Naive thymus-derived CD8-positive, alpha-beta T cell (primary cell): ENCODE measurements at places on chromosomes 11 and 22. TPM values are rescaled to one million over a fixed set of nuclear protein-coding genes. Genes with fewer than 3 reads are reported as not detected.

Gene OR52N4
- polyA plus RNA-seq, result 0.59 TPM

Gene NOL12
- polyA plus RNA-seq, result 35.0 TPM

DNA sequence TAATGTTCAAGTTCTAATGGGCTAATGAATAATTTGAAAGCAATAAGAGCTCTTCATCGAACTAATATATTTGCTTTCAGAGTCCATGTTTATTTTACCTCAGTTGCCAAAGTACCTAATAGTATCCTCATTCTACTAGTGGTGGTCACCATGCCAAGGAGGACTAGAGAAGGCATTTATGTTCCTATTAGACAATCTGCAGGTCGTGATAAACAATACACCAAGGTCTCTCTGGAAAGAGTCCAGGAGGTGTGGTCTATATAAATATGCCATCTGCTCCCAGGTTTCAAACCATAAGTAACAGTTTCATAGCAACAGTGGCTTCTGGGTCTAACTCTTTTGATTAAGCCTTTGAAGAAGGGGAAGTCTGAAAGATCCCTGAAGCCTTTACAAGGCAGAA lies 42.9 kb downstream of the ARFGAP3 start:
- no peaks in the 10 kb centered on the region for H3K4me1 ChIP-seq
- H3K4me3 ChIP-seq, result no peak overlapping the region
- peaks cover 62% of the 10 kb centered on the region for H3K36me3 ChIP-seq
- H3K27me3 ChIP-seq, result no peaks in the 10 kb centered on the region
- no peak for DNase-seq

GRCh38 chr11:116384407-116384806 lies 388.4 kb downstream of the BUD13 start:
- H3K27me3 ChIP-seq, result peaks cover 2% of the 10 kb centered on the region
- H3K36me3 ChIP-seq, result no peaks in the 10 kb centered on the region
- no peak for DNase-seq
- H3K4me1 ChIP-seq, result no peaks in the 10 kb centered on the region

Gene SMTNL1
- polyA plus RNA-seq, result not detected

DNA sequence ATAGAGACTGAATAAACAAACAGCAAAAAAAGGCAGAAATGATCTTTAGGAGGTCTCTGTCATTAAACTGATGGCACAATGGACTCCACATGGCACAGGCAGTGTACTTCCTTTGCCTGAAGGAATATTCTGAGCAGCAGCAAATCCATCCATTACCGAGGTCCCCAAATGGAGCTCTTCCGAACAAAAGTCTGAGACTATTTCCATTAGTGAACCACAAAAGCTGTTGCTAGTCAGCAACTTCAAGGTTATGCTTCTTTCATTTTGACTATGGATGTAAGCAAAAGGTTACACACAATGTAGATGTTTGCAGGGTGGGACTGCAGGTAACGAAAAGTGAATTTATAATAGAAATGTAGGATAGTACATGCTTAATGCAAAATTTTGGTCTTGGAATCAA lies 14.5 kb downstream of the NARS2 start:
- DNase-seq, result no peak
- no peaks in the 10 kb centered on the region for H3K27me3 ChIP-seq
- peaks cover 69% of the 10 kb centered on the region for H3K36me3 ChIP-seq
- H3K4me3 ChIP-seq, result no peak overlapping the region
- peaks cover 15% of the 10 kb centered on the region for H3K4me1 ChIP-seq
- H3K27ac ChIP-seq, result no peak overlapping the region

Gene OR10D3
- not detected for polyA plus RNA-seq

DNA sequence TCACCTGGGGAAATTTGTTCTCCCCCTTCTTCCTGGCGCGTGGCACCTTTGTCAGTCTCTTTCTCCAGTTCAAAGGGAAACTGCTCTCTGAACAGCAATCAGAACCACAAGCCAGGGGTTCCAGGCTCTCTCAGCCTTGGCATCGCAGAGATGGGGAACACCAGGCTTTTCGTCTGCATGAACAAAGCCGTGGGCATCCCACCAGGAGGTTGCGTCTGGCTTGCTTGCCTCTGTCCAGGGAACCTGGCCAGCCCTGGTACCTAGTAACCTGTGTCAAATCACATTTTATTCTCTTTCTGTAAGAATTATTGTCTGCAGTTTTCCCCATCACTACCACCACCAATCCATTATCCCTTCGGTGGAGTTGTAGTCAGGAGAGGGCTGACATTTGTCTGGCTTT lies 107.0 kb downstream of the WNT7B start:
- H3K27ac ChIP-seq, result no peak overlapping the region
- H3K4me3 ChIP-seq, result no peak overlapping the region
- peaks cover 15% of the 10 kb centered on the region for H3K27me3 ChIP-seq
- peaks cover 11% of the 10 kb centered on the region for H3K4me1 ChIP-seq
- no peak for DNase-seq

DNA sequence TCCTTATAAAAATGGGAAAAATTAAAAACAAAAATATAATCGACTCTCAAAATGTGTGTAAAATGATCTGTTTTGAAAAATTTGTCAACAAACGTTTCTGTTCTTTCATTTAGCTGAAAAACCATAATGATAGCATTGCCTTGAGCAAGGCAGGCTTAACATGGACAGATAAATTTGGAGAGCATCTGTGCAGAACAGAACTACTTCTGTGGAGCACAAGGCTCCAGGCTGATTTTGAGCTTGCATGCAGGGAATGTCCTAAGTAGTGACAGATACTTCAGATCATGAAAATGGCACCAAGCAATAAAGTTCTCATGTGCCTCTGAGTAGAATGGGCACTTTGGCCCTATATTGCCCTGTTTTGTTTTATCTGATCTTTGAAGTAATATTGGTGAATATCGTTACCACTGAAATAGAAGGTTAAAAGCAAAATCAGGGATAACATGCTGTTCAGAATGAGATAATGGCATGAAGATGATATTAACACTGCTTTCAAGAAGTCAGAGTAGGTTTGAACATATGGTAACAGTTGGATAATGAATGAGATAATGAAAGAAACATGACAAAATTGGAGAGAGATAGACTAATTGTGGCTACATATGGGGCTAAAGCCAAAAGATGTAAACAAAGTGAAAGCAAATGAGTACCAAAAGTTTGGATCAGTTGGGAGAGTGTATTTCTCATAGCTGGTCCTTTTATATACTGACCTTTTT lies 730.5 kb upstream of the CCDC179 start:
- no peak for DNase-seq
- H3K36me3 ChIP-seq, result no peaks in the 10 kb centered on the region
- no peaks in the 10 kb centered on the region for H3K27me3 ChIP-seq

DNA sequence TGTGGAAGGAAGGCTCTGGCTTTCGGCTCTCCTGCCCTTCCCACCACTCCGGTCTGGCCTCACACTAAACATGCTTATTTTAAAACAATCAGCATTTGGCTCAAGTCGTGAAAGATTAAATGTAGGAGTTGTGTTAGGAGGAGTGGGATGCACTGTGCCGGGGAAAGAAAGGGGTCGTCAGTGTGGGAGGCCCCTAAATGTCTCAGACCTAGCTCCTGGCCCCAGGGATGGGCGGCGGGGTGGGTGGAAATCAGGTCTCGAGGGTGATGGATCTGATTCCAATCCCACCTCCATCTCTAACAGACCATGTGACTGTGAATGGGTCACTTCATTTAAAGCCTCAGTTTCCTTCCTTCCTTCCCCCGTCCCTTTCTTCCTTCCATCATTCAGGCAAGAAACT lies 6.9 kb upstream of the SHISAL1 start:
- no peak overlapping the region for H3K4me3 ChIP-seq
- peaks cover 7% of the 10 kb centered on the region for H3K4me1 ChIP-seq
- DNase-seq, result no peak

Gene RNF215
- polyA plus RNA-seq, result 0.14 TPM
